WTC11 (cell line): ENCODE measurements at places on chromosomes 16 and 17.

DNA sequence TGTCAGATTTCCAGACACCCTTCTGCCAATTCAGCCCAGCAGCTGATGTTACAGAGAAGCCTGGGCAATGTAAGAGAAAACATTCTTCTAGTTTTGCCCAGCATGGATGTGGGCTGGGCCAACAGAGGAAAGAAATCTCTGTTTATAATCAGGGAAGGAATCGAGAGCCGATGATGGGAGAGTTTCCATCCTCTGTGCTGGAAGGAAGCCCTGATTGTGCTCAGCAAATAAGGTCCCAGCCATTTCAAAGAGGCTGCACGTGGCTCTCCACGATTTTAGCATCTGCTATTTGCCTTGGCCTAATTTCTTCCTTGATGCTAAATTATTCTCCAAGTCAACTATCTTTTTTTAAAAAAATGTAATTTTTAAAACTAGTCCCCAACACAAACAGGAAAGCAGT is 70.0 kb downstream of the IRX6 start:
- no peak for DNase-seq

DNA sequence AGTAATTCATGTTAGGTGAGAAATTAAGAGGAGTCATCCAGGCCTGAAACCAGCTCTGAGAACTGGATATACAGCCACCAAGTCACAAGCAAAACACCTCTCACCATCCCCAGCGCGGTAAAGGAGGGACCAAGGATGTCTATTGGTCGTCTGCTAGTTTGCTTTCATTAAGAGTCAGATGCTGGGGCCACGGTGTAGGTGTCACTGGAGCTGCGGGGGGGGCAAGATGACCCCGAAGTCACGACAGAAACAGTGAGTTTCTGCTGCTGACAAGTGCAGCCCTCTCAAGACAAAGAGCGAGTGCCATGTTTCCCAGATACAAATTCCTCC is 790 bp downstream of the NCBP3 start:
- no peak for DNase-seq

DNA sequence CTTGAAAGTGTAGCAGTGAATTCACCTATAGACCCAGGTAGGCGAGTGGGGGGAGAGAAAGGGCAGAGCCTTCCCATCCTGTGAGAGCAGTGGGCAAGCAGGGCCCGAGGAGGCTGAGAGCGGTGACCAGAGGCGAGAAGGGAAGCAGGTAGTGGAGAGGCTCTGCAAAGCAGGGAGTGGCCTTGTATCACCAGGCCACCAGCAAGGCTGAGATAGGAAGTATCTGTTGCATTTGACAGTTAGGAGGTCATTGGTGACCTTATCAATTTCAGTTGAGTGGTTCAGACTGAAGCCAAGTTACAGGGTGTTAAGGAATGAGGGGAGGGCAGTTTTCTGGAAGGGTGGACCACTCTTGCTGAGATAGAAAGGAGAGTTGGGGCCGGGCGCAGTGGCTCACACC is 10.7 kb upstream of the HSD3B7 start:
- no peak for DNase-seq

DNA sequence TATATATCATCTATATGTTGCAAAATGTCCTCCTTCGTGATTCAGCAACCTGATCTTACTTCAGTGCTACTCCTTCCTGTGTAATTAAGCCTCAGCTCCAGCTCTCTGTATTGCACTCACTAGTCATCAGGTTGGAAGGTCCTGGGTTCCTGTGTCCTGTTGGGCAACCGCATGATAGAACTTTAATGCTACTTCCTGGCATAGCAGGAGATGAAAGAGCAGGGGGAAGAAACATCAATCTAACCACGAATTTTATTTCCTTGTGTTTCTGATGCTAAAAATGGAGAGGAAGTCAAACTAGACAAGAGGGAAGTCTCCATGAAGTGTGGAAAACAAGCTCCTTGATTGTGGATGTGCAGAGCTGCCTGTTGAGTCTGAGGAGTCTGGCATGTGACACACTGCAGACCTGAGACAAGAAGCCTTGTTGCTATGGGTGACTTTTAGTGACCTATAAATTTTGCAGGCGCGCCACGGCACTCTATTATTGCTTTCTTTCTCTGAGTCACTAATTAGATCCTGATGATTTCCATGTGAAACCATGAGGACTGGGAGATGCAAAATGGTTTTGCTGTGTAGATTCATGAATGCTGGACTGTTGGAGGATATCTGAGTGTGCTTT is 25.6 kb downstream of the IGSF6 start:
- DNase-seq, result no peak

GRCh38 chr17:48729335-48730239 is 1.0 kb upstream of the HOXB13 start:
- no peak for DNase-seq

GRCh38 chr17:2057175-2057759 is 2.4 kb downstream of the HIC1 start:
- DNase-seq, result no peak

GRCh38 chr17:49455272-49455861 is 39.7 kb upstream of the NGFR start:
- no peak for DNase-seq

DNA sequence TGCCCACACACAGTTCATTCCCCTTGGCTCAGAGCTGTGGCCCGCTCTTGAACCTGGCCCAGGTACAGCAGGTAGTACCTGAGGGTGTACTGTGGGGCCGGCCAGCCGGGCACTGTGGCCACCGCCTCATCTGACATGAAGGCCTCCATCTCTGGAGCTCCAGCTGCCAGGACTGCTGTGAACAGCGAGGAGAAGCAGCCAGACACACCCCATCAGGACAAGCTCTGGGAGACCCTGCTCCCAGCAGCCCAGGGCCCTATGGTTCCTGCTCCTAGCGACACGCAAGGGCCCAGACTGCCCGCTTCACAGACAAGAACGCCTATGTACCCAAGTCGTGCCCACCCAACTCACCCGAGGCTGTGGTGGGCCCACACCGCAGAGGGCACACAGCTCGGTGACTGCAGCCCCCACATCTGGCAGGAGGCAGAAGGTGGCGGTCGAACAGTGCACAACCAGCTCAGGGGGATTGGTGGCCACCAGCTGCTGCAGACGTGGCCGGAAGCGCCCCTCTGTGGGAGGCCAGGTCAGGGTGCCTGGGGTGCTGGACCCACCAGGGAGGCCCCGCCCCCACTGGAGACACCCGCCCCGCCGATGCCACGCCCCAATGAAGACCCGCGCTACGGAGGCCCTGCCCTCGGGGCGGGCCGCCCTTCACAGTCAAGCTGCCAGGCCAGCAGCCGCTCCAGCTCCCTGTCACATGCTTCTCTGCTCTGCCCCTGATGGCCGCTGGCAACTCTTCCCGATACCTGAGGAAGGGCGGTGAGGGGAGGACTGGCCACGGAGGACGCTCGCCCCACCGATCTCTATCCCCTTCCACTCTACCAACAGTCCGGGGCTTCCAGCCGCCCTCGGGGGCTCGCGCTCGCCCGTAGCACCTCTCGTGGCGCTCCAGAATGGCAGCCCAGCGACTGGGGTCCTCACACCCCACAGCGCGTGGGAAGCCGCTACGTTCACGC is 1.1 kb upstream of the STUB1 start:
- DNase-seq, result peak; percentile 70

GRCh38 chr17:39822051-39822451 is 42.1 kb downstream of the IKZF3 start:
- no peak for DNase-seq

- no peak for DNase-seq
Observed at GRCh38 chr17:82239926-82240505, 11.2 kb downstream of the SLC16A3 start.
